IMR-90 (cell line): ENCODE measurements at places on chromosomes 11 and 22.

DNA sequence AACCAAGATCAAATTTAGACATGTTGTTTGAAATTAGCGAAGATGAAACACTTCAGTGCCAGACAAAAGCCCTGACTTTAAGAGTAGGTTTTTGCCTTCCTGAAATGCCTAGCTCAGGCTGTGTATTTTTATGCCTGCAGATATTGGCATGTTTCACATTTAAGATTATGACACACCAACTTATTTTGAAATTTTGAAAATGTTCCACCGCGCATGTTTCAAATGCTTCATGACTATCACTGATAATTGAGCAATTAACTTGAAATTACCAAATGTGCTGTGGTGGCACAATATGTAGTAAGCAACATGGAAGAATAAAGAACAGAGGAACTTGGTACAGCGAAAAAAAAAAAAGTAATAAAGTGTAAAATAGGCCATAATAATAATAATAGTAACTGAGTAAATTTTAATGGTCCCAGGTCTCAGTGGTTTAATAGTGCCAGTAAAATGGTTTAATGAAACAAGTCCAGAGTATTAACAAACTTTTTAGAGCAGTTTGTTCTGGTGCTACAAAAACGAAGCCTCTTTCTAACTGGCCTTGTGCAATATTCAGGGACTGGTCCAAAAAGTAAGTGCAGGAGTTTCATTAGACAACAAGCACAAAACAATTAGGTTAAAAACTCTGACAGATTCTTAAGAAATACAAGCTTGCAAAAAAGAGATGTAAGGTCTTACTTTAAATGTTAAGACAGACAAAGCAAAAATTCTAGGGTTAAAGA is 112.5 kb upstream of the SOX6 start:
- DNase-seq = no peak

DNA sequence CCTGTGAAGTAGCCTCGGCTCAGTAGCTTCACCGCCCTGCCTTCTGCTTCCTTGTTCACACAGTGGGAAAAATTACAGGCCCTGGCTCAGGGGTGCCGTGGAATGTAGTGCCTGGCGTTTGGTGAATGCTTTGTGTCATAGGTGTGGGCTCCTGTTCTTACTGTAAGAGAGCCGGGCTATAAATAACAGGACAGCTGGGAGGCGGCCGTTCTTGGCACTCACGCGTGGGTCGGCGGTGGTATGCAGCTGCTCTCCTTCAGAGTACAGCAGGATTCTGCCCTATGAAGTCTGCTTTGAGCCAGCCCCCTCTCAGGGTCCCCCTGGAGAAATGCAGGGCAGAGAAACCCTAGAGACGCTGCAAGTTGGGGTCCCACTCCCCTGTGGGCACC is 84.2 kb downstream of the CTTN start:
- peak; percentile 11 for DNase-seq

- DNase-seq = no peak
Measured at GRCh38 chr11:72069200-72069599, 11.1 kb downstream of the NUMA1 start.

- DNase-seq = peak; percentile 27
Measured at GRCh38 chr11:8233691-8234424, 29.8 kb downstream of the LMO1 start.
